Left ventricle myocardium superior (tissue), 1 donor: ENCODE measurements at places on chromosomes 4 and X. TPM values are rescaled to one million over a fixed set of nuclear protein-coding genes. Genes with fewer than 3 reads are reported as not detected.

- DNase-seq = no peak
Observed at GRCh38 chr4:15506464-15506863, 36.8 kb downstream of the CC2D2A start.

GRCh38 chrX:46044486-46044885 is 500.7 kb downstream of the ZNF674 start:
- DNase-seq = no peak

DNA sequence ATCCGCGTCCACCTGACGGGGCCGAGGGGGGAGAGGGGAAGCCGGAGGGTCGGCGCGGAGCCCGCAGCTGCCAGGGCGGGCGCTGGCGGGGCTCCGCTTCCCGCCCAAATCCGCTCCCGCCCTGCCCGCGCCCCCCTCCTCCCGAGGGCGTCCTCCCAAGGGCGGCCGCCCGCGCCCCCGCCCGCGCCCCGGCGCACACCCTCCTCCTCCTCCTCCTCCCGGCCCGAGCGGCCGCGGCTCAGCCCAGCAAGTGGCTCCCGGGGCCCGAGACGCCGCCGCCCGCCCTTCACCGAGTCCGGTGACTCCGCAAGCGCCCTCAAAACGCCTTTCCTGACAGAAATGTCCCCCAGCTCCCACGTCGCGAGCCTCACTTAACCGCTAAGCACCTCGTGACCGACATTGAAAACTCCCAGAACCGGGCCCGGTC is 487 bp downstream of the HMGB2 start:
- DNase-seq = peak; percentile 83

- no peak for DNase-seq
Observed at GRCh38 chr4:99762728-99763127, 53.9 kb upstream of the DAPP1 start.

PRSS12 gene
- total RNA-seq = not detected
